ENCODE measurements at places on chromosomes 11 and 22.

DNA sequence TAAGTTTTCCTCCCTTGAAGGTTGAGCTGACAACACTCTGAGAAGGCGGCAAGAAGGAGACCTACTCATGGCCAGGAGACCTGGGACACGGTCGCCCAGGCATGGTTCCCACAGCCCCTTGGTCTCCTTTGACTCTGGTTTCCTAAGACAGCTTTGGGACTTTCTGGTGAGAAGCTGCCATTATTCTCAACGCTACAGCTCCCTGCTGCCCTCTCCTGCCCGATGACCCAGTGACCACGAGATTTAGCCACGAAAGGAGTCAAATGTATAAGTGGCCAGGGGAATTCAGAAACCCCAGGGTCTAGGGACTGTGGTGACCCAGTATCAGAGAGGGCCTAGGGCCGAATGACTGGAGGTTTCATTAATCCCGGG, 699 bp upstream of the SDF2L1 start:
- peak; percentile 68 for DNase-seq

- no peak for DNase-seq
Measured at GRCh38 chr11:96267496-96268032, 75.4 kb downstream of the MAML2 start.

- no peak for DNase-seq
Measured at GRCh38 chr11:111189466-111189865, 56.1 kb upstream of the POU2AF2 start.

- DNase-seq: no peak
Measured at GRCh38 chr11:66882561-66883015, 25.7 kb downstream of the LRFN4 start.

DNA sequence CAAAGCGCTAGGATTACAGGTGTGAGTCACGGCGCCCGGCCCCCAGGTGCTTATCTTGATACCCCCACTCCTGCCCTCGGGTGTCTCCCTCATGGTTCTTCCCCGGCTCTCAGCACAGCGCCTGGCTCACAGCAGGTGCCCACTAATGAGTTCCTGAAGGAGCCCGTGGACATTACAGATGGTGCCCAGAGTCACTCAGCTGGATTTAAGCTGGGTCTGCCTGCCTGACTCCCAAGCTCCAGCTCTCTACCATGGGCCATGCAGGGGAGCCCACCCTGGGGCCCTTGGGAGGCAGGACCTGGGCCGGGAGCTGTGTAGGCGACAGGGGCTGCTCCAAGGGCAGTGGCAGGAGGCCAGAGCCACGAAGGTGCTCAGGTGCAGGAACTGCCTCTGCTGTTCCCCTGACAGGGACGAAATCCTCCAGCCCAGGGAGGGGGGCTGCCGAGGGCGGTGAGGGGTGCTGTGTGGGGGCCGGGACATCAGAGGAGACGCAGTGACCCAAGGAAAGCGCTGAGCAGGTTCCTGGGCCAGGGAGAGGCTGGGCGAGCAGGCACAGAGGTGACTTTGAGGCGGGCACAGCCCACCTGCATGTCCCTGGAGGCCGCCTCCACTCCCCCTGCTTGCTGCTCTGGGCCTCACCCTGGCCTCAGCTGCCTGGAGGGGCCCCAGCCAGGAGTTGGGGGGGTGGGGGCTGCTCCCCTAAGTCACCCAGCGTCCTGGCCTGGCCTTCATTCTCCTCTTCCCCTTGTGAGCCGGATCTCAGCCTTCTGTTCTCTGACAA, 14.6 kb upstream of the FLRT1 start:
- DNase-seq: no peak

GRCh38 chr22:30078320-30079311, 1.6 kb upstream of the HORMAD2 start:
- no peak for DNase-seq

DNA sequence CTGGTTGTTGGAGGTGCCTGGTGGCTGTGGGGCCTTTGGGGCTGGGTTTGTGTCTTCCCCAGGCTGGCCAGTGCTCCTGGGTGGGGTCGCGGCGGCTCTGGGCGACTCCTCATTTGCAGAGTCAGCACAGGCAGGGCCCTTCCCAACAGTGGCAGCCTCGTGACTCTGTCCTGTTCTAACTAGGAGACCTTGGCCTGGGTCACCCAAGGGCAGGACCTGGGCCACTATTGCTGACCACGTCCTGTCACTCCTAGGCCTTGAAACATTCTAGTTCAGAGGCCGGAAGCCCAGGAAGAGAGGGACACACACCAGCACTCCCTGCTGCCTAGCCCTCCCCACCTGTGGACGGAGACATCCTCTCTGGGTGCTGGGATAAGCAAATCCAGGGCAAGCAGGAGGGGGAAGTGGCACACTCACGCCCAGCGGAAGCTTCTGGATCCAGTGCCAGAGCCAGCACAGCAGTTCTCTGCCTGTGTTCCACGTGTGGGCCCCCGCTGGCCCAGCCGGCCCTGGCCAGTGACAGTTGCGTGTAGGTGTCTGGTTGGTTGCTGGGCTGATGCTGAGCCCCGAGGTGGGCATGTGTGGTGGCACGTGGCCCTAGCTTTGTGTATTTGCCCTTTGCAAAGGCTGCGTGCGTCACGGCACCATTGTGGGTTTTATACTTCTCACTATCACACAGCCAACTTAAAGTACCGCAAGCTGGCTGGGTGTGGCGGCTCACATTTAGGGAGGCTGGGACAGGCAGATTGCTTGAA, 4.3 kb upstream of the CHID1 start:
- DNase-seq: no peak

DNA sequence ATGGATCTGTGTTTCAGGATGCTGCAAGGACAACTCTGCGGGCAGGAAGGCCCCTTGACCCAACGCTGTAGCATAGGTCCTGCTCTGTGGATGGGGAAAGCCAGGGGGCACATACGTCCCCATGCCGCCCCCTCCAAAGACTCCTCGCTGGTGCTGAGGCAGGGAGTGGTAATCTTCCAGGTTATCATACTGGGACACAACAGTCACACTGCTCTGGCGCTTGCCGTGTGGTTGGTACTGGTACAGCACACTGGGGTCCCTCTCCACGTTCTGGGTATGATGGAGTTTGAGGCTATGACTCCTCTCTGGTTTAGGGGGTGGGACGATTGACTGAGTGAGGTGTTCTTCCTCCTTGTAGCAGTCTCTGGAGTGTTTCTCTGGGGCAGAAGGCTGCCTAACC, 26.2 kb upstream of the TP53AIP1 start:
- DNase-seq: no peak

GRCh38 chr11:17401316-17401715, 12.9 kb upstream of the KCNJ11 start:
- DNase-seq: no peak

GRCh38 chr11:58945663-58946062, 6.4 kb downstream of the GLYATL1 start:
- DNase-seq: no peak

DNA sequence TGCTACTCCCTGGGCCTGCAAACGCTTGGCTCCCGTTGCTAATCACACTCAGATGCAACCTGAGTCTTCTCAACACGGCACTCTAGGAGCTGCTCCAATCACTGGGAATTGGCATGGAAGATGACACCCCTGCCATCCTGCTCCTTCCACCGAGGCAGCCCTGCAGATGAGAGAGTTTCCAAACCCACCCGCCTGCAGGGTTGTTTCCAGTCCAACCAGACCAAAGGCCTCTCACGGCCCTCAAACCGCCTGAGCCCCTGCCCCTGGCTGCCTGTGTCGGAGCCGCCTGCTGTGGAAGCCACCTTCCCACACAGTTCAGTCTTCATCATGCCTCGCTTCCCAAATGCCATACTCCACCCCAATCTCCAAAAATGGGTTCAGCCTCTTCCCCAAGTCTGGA, 36.8 kb upstream of the TP53I11 start:
- no peak for DNase-seq

DNA sequence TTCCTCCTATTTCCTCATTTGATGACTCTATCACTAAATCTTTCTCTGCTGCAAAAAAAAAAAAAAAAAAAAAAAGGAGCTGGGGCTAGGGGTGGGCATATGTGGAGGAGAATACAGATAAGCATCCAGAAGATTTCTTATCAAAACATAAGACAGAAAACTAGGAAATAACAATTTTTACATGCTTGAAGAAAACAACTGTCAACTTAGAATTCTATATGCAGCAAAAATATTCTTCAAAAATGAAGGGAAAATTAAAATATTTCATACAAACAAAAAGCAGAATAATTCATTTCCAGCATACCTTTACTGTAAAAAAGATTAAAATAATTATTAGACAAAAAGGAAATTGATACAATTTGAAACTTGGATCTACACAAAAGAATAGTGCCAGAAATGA, 38.7 kb downstream of the GDPD4 start:
- no peak for DNase-seq

DNA sequence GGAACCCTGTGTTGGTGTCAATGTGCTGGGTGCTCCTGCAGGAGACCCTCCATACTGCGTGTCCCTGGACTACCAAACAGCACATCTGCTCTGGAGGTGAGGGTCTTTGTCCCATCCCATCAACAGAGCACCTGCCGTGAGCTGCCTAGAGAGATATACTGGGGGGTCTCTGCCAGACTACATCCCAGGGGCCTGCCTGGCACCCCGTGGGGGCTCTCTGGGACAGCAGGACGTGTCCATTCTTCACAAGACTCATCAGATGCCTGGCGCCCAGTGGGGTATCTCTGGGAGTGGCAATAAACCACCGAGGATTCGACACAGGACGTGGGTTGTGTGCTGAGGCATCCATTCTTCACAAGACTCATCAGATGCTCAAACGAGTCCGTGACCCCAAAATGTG, 42.7 kb downstream of the SHANK2 start:
- DNase-seq: no peak

DNA sequence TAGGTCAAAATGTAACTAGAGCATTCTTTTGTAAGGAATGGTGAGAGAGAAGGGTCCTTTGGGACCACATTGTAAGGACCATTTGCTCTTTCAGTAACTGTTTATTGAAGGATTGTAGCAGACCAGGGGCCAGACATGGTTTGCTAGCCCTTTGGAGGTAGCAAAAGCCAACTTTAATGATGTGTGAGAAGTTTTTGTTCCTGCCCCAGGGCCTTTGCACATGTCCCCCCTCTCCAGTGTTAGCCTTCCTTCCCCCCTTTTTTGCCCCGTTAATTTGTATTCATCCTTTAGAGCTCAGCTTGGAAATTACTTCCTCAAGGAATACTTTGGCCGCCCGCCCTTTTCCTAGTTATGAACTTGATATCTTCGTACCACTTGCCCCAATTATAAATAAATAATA, 9.0 kb downstream of the LIMK2 start:
- DNase-seq: no peak

DNA sequence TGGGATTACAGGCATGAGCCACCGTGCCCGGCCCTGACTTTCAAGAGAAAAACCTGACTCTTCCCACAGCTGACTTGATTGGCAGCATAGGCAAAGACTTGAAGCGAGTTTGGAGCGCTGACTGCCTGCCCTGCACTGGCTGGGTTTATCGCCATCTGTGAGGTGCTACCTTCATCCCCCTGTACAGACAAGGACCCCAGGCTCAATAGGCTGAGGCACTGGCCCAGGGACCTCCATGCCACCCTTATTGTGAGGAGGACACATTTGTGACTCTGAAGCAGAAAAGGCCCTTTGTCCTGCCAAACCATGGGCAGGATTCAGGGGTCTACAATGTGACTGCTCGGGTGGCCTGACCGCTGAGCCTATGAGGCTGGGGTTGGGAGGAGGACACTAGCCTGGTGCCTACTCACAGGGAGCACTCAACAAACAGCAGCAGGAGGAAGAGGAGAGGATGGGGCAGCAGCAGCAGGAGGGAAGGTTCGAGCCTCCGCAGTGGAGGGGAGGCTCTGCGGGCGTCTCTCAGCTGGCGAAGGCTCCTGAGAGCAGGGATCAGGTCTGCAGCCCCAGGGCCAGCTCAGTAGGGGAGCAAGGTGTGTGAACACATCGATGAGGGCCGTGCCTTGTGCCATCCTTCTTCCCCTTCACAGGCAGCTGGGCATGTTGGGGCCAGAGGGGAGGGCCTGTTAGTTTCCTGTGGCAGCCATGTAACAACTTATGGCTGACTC, 72.9 kb upstream of the WNT7B start:
- no peak for DNase-seq

DNA sequence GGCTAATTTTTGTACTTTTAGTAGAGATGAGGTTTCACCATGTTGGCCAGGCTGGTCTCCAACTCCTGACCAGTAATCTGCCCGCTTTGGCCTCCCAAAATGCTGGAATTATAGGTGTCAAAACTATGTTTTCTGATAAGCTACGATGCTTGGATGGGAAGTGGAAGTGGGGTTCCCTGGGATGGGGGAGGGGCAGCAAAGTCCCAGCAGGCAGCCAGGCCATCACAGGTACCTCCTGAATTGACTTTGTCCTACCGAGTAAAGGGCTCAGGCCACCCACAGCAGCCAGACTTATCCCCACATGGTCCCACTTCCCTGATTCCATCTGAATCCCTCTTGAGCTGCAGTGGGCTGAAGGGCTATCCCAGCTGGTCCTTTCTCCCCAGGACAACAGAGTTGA, 6.9 kb downstream of the FTH1 start:
- DNase-seq: no peak

- DNase-seq: no peak
Measured at GRCh38 chr11:33923626-33924025, 31.8 kb upstream of the LMO2 start.

GRCh38 chr11:30109774-30110173, 92.9 kb upstream of the KCNA4 start:
- no peak for DNase-seq

DNA sequence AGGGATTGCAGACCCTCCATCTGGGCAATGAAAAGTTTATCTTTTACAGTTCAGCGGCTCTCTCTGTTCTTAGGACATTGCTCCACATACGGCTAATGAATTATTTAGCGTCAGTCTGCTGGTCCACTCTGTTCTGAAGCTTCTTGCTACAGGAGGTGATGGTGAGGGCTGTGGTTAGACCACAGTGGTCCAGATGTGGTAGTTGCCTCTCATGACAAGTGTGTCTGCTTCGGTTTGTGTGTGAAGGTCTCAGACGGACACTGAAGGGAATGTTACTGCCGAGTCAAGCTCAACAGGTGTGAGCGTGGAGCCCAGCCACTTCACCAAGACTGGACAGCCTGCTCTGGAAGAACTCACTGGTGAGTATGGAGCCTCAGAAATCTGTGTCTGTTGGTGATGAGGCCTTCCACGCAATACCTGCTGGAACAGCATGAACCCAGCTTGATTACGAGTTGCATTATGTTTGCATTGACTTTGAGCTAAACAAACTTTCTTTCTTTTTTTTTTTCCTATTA, 220.8 kb downstream of the DBX1 start:
- DNase-seq: no peak

- no peak for DNase-seq
Measured at GRCh38 chr11:101474666-101475065, 109.1 kb downstream of the TRPC6 start.

DNA sequence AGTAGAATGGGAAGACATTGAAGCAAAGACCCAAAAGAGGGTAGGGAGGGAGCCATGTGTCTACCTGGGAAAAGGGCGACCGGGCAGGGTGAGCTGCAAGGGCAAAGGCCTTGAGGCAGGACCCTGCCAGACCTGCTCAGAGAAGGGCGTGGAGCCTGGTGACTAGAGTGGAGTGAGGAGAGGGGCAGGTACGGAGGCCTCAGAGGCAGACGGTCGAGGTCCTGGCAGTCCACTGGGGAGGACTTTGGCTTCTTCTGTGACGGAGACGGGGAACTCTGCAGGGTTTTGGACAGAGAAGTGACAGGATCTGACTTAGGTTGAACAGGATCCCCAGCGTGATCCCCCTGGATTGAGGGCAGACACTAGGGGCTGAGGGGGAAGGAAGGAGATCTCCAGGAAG, 12.9 kb downstream of the RIBC2 start:
- DNase-seq: no peak

All from cardiac muscle cell (in vitro differentiated cells and primary cell).